ENCODE measurements at places on chromosomes 2 and 18.

GRCh38 chr2:113905886-113906285 is 16.0 kb downstream of the ACTR3 start:
- no peak for DNase-seq

- DNase-seq: no peak
These were observed 25.6 kb upstream of the INHBB start for GRCh38 chr2:120320318-120320851.

- no peak for DNase-seq
These were observed 47.1 kb downstream of the KCNG3 start for GRCh38 chr2:42446503-42447271.

- DNase-seq: no peak
These were observed 40.2 kb downstream of the EFEMP1 start for GRCh38 chr2:55883357-55883756.

DNA sequence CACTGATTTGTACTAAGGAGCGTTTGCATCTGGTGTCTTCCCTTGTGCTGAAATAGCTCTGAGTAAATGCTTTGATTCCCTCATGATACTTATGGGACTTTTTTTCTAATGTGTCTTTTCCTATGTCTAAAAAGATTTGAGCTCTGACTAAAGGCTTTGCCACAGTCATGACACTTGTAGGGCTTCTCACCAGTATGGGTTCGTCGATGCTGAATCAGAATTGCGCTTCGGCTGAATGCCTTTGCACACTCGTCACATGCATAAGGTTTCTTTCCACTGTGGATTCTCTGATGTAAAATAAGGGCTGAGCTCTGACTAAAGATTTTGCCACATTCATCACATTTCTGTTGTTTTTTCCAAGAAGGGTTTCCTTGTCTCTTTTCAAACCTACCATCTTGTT is 8.0 kb downstream of the ZNF396 start:
- no peak for DNase-seq
